ENCODE measurements at places on chromosomes 16 and 17.

GRCh38 chr16:77211880-77212740 is 12.9 kb downstream of the SYCE1L start:
- no peak for DNase-seq

- no peak for DNase-seq
Observed at GRCh38 chr17:8606401-8606800, 24.1 kb downstream of the MYH10 start.

DNA sequence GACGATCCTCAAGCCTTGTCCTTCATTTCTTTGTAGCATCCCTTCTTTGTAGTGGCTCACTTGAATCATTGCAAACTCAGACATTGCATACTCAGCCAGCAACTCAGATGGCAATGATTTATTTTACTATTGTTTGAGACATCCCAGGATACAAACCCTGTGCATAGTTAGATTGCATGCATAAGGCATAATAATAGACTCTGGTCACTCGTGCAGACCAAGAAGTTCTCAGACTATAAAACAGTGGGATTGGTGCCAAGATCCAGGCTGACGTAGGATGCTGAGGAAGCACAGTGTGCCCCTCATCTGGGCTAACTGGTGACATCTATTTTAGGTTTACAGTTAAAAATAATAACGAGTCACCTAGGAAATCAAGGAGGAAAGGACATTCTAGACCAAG is 142.3 kb downstream of the PMP22 start:
- DNase-seq = no peak

- DNase-seq = no peak
Observed at GRCh38 chr17:2083613-2084035, 28.7 kb downstream of the HIC1 start.

GRCh38 chr17:56833057-56833808 is 487 bp downstream of the C17orf67 start:
- DNase-seq = no peak

GRCh38 chr17:13030459-13031300 is 12.9 kb upstream of the ELAC2 start:
- peak; percentile 68 for DNase-seq

DNA sequence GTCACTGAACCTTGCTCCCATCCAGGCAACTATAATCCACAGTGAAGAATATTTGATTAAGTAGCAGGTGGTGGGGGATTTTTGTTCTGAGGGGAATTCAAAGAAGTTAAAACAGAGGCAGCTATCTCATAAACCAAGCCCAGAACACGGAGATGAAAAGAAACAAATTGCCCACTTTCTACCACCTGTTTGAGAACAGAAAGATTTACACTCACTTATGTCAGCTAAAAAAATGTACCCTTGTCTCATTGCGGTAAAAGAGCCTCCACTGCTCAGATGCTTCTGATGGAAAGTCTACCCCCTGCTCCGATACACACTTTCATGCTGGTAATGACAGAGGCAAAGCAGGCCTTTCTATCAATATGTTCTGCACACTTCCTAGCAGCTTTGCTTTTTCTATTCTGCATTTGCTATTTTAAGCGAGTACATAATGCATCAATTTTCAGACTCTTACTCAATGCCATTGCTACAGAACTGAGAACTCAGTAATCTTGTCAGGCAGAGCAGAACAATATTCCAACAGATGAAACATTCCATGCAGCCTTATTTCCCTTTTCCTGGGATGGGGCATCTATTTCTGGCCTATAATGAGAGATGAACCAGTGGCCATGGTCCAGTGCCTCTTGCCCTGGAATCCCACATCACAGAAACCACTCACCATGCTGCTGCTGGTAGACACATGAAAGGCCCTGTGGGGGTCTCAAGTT is 29.0 kb downstream of the CDK5R1 start:
- DNase-seq = no peak

- DNase-seq = no peak
Observed at GRCh38 chr17:66965801-66966262, 1.3 kb downstream of the CACNG4 start.

GRCh38 chr17:82355770-82356427 is 3.1 kb upstream of the TEX19 start:
- DNase-seq = no peak

- DNase-seq = no peak
Observed at GRCh38 chr16:306911-307370, 24.0 kb downstream of the PDIA2 start.

DNA sequence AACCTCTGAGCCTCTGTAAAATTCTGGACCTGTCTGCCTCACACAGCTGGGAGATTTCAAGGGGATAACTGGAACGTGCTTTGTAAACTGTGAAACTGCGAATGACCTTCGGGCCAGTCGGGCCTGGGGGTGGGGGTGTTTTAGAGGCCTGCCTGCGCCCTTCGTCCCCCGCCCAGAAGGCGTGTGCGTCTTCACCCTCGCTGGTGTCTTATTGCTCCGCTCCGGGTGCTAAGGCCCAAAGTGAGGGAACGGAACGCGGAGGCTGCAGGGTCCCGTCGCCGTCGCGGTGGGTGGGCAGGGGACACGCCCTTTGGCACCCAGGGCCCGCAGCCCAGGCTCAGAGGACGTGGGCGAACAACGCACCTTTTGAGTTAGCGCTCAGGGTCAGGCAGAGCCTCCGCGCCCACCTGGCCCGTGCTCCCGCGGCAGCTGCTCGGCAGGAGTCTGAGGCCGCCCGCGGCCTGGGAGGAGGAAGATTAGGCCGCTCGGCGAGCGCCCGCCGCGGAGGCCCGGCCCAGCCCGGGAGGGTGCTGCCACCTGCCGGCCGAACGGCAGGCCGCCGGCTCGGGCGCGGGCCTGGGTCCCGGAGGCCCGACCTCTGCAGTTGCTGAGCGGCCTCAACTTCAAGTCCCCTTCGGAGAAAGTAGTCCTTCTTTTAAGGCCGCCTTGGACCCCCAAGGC is 29.7 kb downstream of the DCAKD start:
- DNase-seq = no peak

- no peak for DNase-seq
Observed at GRCh38 chr17:55654821-55655220, 67.8 kb downstream of the TMEM100 start.

GRCh38 chr17:8140065-8141029 is 11.9 kb downstream of the PER1 start:
- DNase-seq = no peak

DNA sequence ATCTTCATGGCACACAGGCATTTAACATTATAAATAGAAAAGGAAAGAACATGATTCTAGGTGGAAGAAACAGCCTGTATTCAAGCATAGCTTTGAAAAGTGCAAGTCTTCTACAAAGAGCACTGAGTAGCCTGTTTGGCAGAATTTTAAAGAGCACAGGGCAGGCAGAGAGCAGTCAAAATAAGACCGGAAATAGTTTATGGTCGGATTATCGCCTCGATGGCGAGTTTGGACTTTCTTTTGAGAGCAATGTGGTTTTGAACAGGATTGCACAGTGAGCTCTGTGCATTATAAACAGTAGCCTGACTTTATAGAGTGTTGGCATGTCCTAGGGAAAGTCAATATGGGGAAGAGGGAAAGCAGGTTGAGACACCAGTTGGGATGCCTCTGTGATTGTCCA is 6.2 kb upstream of the TMEM100 start:
- no peak for DNase-seq

GRCh38 chr17:9236286-9237052 is 215.2 kb downstream of the NTN1 start:
- no peak for DNase-seq

DNA sequence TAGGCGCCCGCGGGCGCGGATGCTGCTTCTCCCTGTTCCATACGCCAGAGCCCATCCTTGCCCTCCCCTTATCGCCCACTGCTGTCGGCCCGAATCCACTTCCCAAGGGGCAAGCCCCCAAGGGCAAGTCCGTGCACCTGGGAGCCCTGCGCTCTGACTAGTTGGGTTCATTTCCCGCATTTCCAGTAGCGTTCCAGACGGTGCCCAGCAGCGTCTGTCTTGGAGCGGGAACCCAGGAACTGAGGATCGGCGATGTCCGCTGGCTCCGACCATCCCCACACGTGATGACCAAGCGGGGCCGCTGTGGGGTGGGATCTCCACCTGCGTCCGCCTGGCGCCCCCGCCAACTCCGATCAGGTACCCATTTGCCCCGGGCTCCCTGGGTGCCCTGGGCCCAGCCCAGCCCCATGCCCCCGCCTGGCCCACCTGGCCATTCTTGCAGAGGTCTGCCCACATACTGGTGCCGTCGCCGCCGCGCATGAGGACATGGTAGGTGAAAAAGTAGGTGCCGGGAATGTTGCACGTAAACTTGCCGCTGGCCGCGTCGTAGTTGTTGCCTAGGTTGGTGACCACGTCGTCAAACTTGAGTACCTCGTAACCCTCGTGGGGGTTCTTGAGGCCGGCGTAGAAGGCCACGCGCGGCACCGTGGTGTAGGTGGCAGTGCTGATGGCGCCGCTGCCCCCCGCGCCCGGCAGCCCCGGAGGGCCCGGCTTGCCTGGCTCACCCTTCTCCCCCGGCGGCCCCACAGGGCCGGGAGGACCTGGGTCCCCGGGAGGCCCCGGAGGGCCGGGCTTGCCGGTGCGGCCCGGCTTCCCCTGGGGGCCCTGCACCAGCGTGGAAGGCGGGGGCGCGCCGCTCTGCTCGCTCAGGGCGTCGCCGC is 837 bp downstream of the C1QL1 start:
- DNase-seq = no peak

DNA sequence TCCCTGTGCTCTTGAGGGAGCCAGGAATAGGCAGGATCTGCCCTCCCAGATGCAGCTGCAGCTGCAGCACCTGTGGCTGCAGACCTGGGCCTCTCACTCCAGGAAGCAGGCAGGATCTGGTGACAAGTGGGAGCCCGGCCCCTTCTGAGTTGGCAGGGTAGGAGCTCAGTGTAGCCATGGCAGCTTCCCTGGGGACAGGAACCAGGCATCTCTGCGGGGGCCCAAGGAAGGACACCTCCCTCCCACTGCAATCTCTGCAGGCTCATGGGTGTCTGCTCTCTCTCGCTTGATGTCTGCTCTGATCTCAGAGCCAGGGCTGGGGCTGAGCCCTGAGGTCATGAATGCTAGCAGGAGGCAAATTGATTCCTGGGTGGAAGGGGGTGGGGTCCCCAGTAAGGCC is 592.5 kb upstream of the CA10 start:
- no peak for DNase-seq

GRCh38 chr17:962670-963069 is 16.9 kb downstream of the NXN start:
- DNase-seq = no peak

DNA sequence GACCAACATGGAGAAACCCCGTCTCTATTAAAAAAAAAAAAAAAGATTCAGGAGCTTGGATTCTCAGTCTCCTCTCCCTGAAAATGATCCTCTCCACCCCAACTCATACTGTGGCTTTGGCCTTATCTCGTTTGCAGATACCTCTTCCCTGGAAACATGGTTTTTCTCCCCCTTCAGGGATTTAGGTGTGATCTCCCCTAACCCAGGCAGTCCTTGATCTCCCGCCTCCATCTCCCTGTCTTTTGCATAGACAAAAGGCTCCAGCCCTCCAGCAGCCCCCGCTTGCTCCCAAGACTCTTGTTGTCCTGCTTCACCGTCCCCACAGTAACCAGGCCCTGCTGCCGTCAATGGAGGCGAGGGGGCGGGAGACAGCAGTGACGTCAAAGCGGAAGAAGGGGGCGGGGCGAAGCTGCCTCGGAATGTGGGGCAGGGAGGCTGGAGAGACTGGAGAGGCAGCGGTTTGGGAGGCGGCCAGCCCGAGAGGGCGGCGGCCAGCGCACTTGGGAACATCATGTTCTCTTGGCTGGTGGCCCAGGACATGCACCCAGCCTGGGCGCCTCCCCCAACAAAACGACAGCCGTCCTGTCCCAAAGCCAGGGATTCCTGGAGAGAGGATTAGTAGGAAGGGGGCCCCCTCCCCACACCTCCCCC is 1.9 kb upstream of the PER1 start:
- peak; percentile 97 for DNase-seq

DNA sequence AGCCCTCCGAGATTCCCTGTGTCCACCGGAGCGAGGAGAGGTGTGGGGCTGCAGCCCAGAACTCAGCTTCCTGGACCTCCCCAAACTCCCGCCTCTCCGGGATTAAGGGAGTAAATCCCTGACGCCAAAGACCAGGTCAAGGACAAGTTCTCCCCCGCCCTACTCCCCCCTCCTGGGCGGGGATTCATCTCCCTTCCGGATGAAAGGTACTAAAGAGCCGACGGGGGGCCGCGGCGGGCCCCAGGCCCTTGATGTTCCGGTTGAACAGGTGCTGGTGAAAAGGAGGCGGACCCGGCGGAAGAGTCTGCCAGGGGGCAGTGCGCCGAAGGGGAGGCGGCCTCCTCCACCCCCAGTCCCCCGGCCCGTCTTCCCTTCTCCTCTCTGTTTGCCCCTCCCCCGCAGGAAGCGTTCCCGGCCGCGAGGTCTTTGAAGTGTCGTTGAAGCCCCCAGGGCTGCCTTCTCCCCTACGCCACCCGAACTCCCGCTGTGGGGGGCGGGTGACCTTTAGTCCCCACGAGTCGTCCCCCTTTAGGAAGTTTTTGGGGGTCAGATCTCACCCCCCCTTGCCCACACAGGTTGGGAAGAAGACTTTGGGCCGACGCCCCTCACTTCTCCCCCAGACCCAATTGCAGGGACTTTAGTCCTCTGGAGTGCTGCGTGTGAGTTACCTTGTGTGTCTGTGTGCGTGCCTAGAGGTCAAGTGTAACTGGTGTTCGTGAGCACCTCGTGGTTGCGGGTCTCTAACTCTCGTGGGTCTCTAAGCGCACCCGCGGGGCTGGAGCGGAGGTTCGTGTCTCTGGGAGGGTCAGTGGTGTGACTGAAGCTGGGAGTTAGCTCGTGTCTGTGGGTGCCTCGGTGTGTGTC is 1.1 kb upstream of the MLLT6 start:
- no peak for DNase-seq

DNA sequence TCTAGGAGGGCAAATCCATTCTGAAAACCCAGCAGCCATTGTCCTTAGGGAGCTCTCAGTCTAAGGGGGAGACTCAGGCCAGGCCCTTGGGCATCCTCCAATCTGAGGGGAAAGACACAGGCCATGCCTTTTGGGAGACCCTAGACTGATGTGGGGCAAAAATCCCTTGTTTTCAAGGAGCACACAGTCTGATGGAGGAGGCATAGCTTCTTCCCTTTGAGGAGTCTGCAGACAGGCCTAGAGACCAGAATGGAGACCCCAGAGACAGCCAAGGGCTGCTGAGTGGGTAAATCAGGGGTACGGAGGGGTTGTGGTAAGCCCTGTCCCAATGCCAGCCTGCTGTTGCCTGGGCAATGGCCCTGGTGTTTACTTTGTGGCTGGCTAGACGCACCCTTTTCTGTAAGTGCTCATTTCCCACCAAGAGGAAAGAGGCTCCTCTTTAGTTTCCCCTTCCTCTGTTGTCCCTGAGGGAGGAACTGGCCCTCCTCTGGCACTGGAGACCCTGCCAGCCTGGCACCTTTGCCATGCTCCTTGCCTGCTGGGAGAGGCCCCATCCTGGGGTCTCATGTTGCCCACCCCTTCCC is 19.3 kb downstream of the ARHGAP23 start:
- DNase-seq = no peak
